Urothelium cell line (cell line): ENCODE measurements at places on chromosomes 5 and 9.

- no peak for DNase-seq
These were observed 164.5 kb upstream of the NFIB start for GRCh38 chr9:14478175-14479162.

GRCh38 chr9:114774524-114774923 lies 31.3 kb downstream of the TNFSF15 start:
- DNase-seq: no peak

DNA sequence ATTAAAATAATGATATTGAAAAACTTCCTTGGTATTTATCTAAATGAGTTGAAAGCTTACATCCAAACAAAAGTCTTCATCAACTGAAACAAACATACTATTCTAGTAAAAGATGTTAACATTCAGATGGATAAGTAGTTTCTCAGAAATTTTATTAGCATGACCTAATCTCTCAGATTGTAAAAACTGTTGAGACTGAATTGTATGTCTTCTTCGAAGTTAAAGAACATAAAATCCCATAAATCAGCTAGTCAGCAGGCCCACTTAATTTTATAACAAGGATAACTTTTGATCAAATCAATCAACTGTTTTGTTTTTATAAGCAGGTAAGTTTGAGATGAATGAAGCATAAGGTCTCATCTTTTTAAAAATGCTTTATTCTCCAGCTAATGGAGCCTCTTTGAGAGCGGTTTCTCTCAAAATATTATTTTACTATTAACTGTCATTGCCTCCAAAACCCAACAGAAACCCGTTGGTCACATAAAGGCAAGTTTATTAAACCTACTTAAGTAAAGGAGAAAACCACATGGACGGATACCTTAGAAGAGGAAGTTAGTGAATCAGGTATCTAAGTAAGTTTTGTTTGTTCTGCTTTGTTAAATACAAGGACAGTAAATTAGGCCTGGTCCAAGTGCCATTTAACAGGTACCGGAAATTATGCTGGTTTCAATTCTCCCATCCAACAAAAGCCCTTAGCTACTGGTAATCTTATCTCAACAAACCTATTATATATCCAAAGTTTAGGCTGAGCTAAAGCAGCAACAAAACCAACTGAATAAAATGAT lies 457.0 kb downstream of the PDE4D start:
- DNase-seq: no peak

DNA sequence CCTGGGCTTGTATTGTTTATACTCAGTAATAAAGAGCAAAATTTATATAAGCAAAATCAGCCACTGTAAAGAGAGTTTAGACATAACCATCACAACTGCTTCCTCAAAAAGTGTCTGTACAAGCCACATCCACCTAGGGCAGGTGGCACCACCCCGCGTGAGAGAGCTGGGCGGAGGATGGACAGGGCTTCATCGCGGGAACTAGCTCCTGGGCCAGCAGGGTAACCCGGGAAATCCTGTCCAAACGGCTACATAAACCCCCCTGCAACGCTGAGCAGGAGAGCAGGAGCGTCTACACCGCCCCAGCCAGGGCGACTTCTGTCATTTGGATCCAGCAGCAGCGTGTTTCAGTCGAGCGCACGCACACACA lies 1.3 kb downstream of the SLC6A3 start:
- DNase-seq: no peak

DNA sequence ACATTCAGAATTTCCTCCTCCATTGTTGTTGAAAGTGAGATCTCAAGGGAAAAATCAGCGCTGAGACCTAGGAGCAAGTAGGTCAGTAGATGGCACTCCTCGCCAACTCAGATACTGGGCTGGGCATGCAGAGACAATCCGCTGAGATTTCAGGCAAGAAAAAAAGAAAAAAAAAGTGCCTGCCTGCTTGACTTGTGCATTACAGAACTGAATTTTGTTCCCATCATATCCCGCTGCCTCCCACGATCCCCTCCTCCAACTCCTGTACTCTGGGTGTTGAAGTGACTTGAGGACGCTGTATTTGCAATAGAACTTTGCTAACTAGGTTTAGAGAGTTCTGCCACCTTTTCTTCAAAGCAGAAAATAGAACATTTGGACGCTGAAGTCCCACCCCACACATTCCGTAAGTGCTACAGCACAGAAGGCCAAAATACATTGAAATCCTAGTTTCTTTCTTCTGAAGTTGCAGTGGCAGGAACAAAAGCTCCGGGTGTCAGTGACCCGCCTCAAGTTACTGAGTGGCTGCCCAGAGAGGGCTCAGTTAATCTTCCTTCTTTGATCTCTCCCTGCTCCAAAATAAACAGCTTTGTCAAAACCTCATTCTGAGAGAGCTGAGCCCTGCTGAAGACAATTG lies 265.8 kb downstream of the MLLT3 start:
- DNase-seq: peak; percentile 55

GRCh38 chr5:395156-395920 lies 47.6 kb upstream of the EXOC3 start:
- DNase-seq: no peak

DNA sequence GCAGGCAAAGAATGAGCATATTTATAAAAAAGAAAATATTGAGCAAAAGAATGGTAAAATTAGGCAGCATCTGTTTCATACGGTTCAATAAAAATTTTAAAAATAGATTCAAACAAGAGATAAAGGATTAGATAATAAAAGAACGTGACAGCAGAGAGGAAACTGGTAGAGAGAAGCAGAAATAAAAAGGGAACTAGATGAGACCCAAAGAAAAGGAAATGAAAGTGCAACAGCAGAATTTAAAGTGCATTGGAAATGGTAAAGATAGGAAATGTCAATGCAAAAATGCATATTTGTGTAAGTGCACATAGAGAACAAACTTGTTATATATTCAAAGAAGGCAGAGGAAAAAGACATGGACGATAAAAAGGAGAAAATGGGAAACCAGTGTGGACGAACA lies 70.2 kb downstream of the SUSD1 start:
- no peak for DNase-seq

- no peak for DNase-seq
These were observed 594.8 kb upstream of the DMAC1 start for GRCh38 chr9:8394341-8394740.

- DNase-seq: no peak
These were observed 492.2 kb downstream of the ENC1 start for GRCh38 chr5:74148321-74148720.

DNA sequence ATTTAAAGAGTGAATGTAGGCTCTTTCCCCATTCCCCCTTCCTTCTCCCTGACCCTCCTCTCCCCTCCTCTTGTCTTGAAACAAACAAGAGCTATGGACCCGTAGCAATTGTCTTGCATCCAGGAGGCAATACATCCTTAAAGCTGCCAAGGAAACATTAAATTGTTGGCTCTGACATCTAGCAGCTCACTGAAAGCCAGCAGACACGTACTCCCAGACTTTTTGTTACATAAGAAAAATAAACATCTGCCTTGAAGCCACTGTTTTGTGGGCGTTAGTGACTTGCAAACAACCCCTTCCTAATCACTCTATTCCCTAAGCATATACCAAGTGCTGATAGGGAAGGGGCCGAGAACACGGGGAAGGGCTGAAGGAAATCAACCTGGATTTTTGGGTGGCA lies 8.6 kb downstream of the SLC45A2 start:
- no peak for DNase-seq

DNA sequence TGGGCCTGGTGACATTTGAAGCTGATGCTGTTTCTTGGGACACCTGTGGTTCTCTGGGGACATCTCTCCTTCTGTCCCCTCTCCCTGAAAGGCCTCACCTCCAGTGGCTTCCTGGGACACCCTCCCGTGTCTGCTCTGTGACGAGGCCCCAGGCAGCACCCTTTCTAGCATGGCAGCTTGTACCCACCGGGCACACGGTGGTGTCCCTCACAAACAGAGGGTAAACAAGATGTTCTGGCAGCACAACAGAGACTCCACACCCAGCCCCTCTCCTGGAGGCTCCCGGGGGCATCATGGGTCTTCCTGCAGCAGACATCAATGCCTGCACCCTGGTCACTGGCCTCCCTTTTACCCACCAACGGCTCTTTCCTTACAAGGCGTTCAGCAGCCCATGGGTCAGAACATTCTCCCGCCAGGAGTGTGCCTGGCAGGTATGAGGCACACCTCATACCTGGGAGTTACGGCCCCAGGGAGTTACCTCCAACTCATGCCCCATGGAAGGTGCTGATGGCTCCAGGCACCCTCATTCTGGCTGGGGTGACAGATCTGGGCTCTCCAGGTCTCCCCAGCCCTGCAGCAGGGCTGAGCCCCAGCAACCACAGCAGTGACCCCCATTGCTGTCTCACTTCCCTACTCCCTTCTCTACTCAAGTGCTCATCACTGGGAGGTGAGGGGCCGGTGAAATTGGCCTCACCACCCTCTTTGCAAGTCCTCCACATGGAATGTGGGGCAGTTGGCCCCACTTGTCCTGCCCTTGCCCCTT lies 51.1 kb downstream of the BARX1 start:
- DNase-seq: no peak

DNA sequence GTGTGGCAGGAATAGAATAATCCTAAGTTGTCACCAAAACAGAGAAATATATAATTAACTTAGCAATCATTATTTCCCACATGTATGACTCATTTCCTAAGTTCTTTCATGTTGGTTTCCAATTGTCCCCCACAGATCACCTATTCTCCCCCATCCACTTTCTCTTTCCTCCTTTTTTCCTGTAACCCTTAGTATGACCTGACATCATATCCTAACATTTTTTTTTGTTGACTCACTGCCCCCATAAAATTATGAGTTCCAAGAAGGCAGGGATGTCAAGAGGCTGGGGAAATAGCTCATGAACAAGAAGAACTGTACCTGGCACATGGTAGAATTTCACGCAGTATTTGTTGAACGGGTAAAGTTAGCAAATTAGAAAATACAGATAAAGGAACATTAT lies 186.7 kb downstream of the DCP2 start:
- DNase-seq: peak; percentile 61

- DNase-seq: no peak
These were observed 269.6 kb downstream of the PBX3 start for GRCh38 chr9:126016579-126017290.

DNA sequence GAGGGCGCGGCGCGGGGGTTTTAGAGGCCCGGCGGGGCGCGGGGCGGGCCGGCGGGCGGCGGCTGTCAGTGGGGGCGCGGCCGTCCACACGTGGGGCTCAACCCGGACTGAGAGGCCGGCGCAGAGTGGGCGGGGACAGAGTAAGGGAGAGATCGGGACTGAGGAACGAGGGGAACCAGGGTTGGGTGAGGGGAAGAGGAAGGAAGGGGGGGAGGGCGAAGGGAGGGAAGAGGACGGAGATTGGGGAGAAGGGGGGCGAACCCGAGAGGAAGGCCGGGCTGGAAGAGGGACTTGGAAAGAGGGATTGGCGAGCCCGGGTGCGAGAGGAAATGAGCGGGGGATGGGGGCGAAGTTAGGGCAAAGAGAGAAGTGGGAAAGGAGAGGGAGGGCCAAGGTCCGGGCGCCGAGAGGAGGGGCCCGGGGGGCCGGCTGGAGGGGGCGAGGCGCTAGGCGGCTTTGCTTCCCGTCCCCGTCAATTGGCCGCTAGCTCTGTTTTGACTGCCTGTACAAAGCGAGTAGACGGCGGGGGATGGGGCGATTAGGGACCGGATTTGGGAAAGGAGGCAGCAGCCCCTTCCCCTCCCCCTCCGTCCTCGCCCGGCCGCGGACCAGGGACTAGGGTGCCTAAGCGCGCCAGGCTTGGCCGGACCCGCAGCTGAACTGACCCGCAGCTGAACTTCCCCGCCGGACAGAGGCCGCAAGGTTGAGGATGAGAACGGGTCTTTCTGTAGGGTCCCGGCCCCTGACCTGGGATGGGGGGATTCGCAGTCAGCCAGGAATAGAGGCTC lies 399 bp upstream of the FBN2 start:
- DNase-seq: peak; percentile 81

DNA sequence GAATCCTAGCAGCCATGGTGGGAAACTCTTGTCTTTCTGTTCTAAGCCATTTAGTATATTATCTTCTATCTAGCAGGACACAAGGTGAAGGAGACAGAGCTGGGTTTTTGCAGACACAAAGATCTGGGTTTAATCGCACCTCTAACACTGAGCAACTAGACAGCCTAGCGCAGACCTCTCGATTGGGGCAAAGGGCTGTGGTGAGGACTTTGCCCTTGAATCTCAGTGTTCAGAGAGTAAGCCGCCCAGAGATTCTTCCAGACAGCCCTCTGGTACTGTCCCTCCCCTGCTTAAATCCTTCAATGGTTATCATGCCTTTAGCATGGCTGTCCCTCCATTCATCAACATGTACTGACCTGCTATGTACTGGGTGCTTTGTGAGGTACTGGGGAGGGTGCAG lies 128.1 kb downstream of the CRB2 start:
- DNase-seq: no peak

GRCh38 chr9:137163365-137163715 lies 6.5 kb downstream of the LRRC26 start:
- DNase-seq: no peak

- DNase-seq: no peak
These were observed 24.7 kb downstream of the PSIP1 start for GRCh38 chr9:15485836-15486666.

DNA sequence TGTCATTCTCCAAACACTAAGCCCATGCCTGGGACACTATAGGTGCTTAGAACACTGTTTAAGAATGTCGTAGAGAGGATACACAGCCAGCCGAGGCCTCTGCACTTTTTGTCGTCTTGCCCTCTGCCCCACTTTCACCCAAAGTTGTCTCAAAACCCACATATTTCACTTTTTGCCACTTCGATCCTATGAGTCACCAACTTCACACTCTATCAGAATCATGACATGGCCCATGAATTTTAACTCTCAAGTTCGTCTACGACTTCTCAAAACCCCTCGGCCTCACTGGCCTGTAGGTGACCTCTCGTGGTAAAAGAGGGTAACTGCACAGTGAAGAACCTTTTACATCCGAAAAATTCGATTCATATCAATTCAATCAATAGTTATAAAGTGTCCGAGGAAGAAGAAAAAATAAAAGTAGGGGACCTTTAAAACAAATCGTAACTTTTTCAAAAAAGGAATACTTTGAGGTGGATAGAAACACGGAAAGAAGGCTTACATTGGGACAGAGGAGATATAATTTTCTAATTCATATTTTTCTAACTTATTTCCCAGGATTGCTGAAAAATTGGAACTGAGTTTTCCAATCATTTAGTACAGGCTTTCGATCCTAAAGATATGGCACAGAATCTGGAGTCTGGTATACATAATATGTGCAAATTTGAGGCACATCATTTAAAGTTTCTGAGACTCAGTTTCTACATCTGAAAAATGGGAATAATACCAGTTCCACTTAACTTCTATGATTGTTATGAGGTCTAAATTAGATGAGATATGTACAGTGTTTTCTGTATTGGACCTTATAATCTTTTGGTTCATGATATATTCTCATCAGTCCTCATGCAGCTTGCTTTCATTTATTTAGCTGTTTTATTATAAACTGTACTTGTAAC lies 122.6 kb downstream of the APBA1 start:
- peak; percentile 57 for DNase-seq

DNA sequence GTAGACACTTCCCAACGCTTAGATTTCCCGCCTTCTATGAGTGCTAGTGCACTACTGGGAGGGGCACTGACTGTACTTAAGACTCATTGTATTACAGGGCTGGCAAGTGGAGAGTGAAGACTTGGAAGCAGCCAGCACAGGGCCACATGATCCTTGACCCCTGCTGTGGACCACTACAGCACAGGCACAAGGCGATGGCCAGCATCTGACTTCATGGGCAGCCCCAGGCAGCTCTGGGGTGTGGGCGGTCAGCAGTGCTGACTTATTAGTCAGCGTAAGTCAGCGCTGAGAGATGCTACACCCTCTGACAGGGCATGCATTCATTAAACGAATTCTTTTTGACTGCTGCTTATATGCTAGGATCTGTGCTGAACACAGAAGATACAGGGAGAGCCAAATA lies 9.3 kb downstream of the SLC46A2 start:
- DNase-seq: no peak

GRCh38 chr5:61622156-61622555 lies 290.1 kb downstream of the ZSWIM6 start:
- DNase-seq: no peak
